ENCODE measurements at places on chromosomes 3 and 15.

DNA sequence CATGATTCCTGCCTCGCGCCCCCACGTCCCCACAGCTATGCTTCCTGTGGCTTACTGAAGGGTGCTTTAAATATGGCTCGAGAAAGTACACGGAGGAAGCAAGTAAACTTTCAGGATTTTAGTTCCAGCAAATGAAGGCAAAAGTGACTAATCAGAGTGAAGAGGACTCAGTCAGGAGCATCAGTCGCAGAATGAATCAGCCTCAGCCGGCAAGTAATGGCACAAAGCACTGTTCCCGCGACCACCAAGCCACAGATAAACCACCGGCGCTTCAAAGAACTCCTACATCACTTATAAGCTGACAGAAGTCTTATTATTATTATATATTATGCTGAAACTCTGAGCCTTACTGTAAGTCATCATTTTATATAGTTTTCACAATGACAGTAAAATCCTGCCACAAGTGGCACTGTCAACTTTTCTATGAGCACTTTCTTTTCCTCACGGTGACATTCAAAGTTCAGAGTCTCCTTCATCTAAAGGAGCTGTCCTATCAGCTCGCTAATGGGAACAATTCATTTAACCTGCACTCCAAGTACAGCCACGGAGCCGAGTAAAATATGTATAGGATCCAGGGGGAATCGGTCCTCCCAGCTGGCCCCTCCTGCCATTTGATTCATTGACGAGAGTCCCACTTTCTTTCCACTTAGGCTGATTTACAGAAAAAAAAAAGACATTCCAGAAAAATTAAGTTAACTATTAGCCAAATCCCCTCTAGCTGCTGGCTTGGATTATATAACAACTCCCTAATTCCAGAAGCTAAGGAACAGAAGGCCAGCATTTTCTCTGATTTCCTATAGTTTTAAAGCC lies 217.0 kb upstream of the ICE2 start:
- DNase-seq = peak; percentile 69

GRCh38 chr3:143170676-143171075 lies 51.1 kb downstream of the CHST2 start:
- peak; percentile 44 for DNase-seq

- no peak for DNase-seq
These were observed 28.3 kb downstream of the LMCD1 start for GRCh38 chr3:8529738-8530525.

- no peak for DNase-seq
These were observed 213.2 kb upstream of the ARRDC4 start for GRCh38 chr15:97747342-97747741.

DNA sequence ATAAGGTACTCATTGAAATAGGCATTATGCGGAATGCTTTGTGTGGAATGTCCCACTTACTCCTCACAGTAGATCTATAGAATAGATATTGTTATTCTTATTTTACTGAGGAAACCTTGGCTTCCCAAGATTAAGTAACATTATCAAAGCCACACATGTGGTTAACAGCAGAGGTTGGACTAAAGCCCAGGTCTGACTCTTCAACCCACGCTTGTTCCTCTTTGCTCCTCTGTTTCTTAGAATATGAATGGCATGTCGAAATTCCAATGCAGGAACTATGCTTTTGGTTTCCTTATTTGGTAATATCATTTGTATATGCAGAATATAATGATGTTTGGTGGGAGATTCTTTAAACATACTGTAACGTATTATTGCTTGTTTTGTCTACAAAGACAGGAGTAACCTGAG lies 818.8 kb upstream of the LMCD1 start:
- no peak for DNase-seq

GRCh38 chr3:15384510-15385237 lies 42.7 kb downstream of the METTL6 start:
- no peak for DNase-seq

DNA sequence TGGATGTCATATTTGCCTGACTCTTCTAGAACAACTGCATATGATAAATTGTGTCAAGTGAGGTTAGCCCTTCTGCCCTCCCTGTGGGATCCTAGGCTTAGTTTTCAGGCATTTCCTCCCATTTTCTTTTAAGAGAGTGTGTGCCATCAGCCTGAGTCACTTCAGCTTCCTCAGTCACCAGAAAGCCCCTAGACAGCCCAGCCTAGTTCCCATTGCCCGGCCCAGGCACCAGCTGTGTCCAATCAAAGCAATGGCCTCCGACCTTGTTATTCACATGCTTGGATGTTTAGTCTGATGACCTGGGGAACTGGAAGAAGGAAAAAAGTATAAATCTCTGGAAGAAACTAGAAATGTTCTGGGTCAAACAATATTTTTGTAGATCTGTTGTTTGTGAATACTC lies 221.9 kb upstream of the LRIG1 start:
- DNase-seq = no peak

- no peak for DNase-seq
These were observed 256.9 kb downstream of the EPHA3 start for GRCh38 chr3:89364314-89364713.

- no peak for DNase-seq
These were observed 441.2 kb downstream of the ROBO1 start for GRCh38 chr3:79326642-79327041.

DNA sequence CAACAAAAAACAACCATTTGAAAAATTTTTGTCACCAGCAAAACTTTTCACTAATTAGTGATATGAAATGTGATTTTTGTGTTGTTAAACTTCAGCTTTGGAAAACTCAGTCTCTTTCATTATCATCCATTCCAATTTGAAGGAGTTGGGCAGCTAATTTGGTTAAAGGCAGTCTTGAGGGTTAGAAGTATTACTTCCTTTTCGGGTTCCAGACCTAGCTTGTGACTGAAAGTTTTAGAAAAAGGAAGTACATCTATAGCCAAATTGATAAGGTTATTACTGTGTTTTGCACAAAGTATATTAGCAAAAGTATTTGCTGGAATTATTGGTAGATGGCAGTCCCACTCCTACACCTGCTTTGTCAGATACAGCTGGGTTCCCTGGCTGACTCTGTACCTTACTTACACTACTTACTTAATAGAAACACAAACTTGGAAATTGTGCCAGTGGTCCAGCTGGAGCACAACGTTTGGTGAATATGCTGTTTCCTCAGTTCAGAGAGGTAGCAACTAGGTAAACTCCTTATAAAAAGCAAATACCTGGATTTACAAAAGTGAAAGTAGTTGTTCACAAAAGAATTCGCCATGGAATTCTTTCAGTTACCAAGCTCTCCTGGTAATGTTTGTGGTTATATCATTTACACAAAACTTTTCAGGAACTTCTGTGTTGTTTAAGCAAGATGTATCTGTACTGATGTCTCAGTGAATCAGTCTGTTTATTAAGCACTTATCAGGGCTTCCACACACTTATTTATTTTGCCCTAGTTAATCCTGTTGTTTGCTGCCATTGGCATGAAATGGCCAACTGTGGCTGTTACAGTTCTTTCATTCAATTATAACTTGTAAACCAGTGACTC lies 31.6 kb downstream of the TIPARP start:
- DNase-seq = no peak

DNA sequence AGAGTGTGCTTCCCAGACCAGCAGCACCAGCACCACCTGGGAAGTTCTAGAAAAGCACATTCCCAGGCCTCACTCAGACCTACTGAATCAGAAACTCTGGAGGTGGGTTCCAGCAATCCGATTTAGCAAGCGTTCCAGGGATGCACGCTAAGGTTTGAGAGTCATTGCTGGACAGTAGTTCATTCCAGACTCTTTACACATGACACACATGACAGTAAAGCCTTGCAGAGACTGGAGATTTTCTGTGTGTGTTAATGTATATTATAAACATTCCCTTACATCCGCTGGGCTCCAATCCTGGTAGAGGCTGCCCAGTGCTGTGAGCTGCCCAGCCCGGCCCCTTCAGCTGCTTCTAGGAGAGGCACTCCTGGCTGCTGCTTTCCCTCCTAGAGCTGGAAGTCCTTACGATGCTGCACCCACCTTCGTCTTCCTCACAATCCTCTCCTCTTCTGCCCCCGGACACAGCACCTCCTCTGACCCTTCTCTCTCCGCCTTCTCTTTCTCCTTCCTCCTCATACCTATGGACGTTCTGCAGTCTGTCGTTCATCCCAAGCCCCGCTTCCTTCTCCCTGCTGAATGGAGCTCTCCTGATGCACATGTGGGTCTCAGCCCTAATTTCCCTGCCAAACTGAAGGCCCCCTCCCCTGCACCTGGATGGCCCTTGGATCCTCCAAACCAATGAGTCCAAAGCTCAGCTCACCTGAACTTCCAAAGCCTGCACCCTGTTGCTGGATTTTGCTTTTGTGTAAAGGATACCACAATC lies 44.4 kb downstream of the ITGA11 start:
- no peak for DNase-seq

- DNase-seq = no peak
These were observed 75.4 kb upstream of the ABHD17C start for GRCh38 chr15:80619680-80620079.

DNA sequence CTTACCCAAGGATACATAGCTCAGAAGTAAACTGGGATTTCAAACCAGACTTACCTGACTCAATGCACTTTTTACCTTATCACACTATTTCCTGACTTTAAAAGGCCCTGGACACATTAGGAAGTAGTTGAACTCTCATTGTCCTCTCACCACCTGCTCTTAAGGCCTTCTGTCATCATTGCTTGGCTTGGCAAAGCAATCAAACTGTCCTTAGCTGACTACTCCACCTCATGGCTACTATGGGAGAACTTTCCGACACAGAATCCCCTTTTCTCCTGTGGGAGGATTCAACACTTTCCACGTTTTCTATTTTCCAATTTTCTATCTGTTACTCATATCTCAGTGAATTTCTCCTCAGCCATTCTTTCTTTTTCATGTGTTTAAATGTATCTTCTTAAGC lies 55.4 kb downstream of the ZNF148 start:
- DNase-seq = no peak

- DNase-seq = no peak
These were observed 27.3 kb downstream of the NEO1 start for GRCh38 chr15:73079565-73079964.

DNA sequence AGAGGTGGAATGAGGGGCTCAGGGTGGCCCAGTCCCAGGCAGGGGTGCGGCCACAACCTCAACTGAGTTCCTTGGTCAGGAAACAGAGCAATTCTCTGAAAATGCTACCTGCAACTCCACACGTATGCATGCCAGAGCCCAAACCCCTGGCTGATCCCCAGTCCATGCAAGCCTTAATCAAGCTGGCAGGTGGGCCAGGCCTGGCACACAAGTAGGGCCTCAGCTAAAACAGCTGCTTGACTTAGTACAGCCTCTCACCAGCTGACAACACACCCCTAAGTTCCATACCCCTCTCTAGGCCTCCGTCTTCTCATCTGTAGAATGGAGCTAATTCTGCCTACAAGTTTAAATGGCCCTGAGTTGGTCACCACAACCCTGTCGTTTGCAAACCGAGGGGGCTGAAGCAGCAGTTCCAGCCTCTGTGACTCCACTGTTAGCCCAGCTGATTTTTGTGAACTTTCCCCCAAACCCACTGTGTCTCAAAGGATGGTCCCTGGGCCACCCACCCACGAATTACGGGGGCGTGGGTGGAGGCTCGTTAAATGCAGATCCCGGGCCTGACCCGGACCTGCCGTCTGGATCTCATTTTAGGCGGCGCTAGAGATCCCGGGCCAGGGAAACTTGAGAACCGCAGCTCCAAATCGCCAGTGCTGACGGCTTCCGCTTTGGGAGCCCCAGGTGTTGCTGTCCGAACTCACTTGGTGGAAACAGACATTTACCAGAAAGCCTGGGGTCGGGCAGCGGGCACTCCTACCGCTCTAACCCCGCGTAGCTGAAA lies 927 bp downstream of the CHDH start:
- no peak for DNase-seq

- DNase-seq = no peak
These were observed 22.6 kb downstream of the ZIC1 start for GRCh38 chr3:147431751-147432150.

- DNase-seq = no peak
These were observed 33.2 kb downstream of the ZNF106 start for GRCh38 chr15:42457445-42458442.

DNA sequence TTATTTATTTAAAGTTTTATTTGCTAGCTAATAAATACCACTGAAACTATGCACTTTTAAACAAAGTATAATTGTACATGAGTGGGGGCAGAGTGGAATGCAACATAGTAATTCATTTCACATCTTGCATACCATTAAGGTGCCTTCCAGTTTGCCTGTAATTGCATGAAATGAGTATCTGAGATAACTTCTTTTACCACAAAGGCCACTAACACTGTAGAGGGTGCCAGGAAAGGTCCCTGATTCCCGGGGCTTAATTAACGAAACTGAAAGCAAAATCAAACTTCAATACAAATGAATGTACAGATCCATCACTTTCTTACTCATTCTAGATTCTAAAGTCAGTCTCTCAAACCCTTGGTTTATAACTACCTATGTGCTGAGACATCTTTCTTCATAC lies 2.1 kb downstream of the CD47 start:
- peak; percentile 17 for DNase-seq

DNA sequence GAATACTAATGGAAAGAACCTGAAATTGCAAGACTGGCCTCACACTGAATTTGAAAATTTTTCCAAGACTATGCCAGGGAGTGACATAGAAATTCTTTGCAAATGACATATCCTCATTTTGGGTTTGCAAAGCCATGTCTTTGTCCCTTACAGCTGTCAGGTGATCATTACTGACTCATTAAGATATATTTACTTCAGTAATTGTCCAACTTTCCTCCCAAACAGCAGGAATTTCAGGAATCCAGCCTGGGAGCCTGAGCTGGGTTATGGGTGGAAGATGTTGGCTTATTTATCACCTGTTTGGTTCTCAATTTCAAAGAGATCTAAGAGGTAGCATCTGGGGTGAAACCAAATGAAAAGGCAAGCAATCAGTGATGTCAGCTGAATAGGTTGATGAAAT lies 111.6 kb upstream of the ACP3 start:
- DNase-seq = no peak

- DNase-seq = no peak
These were observed 22.3 kb upstream of the MLF1 start for GRCh38 chr3:158548691-158549090.

DNA sequence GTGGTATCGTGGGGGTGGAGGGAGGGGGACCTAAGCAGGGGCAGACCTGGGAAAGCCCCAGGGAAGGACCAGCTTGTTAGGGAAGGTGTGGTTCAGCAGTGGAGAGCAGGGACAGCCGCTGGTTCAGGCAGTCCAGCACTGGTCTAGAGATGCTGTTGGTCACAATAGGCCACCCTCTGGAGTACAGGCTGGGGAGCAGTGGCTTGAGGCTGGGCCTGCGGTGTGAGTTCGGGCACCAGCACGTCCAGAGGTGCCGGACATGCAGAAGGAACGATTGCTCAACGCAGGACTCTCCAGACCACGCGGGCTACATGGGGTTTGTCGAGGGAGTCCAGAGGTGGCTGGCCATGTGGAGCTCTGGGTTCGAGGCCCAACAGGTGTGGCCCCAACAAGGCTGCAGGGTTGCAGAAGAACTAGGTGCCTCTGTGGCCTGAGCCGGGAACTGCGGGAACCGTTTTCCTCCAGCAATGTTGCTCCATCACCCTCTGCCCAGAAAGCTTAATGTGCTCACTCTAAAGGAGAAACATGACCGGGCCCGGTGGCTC lies 143.9 kb downstream of the APBA2 start:
- no peak for DNase-seq

DNA sequence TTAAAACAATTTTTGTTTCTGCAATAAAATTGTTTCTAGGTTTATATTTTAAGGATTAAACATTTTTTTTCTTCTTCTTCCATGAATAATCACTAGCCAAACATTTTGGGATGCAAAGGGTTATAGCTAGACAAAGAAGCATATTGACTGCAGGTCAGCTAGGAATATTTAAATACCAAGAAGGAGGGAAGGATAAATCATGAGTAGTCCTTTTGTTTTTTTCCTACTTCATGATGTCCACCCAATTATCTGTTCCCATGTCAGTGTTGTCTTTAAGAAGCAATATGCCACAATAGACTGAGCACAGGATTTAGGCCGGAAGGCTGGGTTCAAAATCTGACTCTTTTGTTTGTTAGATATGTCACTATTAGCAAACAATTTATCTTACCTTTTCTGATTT lies 82.1 kb downstream of the VPS8 start:
- no peak for DNase-seq
